Fibroblast of the aortic adventitia (primary cell): ENCODE measurements at places on chromosomes 4 and X.
A peak's percentile ranks its signal among the peaks of the same experiment; 100 is the strongest.

- no peak for DNase-seq
Measured at GRCh38 chr4:11631416-11631815, 202.7 kb upstream of the HS3ST1 start.

GRCh38 chrX:56564921-56565840 is 1.8 kb downstream of the UBQLN2 start:
- DNase-seq: no peak

DNA sequence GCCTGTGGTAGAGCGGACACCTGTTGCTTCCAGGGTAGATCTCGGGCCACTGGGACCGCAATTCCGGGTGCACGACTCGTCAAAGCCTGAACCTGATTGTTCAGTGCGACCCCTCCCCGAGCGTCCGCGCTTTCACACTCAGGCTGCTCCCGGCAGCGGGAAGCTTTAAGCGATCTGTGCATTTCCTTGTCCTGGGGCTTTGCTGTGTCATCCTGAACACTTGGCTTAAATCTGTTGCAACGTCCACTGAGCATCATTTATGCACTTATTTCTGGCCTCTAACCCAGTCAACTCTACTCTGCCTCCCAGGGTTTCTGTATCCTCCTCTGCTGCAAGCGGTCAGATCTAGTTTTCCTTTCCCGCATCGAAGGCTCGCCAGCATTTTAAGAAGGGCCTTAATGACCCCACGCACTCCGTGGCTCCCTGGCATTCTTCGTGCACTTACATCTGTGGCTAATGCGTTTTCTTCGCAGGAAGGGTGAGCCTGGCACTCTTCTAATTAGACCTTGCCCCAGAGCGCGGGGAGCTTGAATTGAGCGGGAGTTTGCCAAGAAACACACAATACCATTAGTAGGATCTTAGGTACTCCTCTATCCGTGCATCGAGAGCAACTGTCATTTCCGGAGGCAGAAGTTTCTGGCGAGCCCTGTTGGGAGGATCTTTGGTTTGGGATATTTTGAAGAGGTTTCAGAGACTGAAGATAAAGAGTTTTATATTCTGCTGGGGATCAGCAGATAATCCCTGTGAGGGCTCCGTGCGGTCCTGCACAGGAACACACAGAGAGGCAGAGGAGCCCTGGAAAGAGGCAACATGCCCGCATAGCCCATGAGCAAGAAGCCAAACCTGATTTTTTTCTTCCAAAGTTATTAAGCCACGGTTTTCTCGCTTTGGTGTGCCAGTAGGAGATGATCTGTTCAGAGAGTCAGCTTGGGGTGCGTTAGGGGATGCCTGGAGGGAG is 654 bp upstream of the DDIT4L start:
- peak; percentile 70 for DNase-seq

DNA sequence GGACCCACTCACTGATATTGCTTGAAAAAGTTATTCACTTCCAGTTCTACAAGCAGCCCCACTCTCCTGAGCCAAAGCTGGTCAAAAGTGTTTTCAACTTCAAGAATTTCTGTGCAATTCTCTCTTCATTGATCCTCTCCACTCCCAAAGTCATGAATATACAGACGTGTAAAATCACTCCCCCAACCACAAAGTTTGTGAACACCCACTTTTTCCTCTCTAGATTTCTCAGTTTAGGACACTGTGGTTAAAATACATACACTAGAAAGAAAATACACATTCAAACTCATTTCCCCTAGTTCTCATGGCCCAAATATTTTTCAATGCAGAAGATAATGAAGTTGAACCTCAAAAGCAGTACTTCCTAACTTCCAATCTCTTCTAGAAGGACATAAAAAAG is 116.3 kb downstream of the MSN start:
- DNase-seq: no peak

DNA sequence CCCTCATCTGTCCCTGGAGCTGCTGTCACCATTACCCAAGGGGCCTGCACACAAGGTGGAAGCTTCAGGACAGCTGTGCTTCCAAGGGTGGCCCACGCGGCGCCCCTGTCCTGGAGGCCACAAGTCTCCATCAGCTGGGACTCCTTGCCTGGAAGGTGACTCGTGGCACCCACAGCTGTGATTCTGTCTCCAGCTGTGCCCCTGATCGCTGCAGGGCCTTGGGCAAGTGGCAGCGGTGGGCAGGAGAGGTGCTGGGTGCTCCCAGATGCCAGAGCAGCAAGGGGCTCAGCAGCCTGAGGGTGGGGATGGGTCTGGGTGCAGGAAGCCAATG is 9.0 kb upstream of the DUSP9 start:
- DNase-seq: no peak

GRCh38 chrX:107628662-107629539 is 591 bp downstream of the PRPS1 start:
- DNase-seq: no peak

DNA sequence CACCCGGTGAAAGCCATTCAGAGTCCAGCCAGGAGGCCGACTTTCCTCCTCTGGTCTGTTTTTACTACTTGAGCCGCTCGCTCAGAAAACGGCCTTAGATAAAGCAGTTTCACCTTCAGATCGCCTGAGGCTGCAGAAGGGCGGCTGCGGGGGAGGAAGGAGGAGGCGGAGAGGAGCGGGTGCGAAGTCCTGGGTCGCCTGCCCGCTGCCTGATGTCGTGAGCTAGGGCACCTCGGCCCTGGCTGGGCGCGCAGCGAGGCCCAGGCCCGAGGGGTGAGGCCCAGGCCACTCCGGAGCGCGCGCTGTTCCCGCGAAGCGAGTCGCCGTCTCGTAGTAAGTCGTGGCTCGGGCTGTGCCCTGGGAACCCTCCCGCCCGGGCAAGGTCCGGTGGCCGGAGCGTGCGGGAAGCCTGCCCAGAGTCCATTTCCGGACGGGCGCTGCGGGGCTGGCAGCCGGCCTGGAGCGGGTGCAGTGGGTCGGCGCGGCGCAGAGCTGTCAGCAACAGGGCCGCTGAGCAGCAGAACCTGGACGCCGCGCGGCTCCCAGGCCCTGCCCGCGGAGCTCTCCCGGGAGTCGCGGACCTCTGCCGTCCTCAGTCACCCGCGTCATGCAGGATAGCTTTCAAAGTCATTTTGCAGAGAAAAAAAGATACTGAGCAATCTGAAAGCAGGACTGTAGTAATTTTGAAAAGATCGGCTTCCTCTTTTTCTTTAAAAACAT is 18.6 kb downstream of the TRIM2 start:
- DNase-seq: peak; percentile 37

DNA sequence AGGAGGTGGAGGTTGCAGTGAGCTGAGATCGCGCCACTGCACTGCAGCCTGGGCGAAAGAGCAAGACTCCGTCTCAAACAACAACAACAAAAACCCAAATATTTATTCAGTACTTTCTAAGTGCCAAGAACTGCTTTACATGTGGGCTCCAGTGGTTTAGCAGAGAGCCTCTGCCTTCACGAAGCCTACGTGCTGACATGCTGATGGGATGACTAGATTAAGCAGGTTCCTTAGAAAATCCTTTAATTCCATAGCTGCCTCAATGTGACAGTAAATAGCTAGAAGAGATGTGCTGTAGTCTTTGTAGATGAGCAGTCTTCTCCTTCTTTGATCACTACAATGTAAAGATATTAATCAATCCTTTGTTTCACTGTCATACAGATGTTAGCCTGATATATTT is 49.6 kb downstream of the TAPT1 start:
- DNase-seq: no peak

GRCh38 chrX:12721042-12721441 is 70.2 kb upstream of the PRPS2 start:
- no peak for DNase-seq

DNA sequence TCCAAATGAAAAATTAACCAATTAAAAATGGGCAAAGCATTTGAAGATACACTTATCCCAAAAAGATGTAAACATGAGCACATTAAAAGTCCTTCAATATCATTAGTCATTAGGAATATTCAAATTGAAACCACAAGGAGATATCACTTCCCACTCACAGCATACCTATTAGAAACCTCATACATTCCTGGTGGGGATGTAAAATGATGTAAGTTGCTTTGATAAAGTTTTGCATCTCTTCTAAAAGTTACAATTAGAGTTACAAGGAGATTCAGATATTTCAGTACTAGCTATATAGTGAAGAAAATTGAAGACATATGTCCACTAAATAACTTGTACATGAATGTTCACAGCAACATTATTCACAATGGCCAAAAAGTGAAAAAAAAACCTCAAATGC is 1109.3 kb upstream of the LCORL start:
- peak; percentile 44 for DNase-seq

- no peak for DNase-seq
Measured at GRCh38 chrX:19789376-19789775, 98.0 kb downstream of the SH3KBP1 start.

DNA sequence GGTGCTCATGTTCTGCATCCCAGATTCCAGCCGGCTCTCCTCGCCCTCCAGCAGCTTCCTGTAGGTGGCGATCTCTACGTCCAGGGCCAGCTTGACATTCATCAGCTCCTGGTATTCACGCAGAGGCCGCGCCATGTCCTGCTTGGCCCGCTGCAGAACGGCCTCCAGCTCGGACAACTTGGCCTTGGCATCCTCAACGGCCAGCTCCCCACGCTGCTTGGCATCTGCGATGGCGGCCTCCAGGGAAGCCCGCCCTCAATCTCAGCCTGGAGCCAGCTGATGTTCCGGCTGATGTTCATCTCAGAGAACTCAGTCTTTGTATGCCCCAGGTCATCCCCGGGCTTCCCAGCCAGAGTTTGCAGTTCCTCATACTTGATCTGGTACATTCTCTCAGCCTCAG is 431.8 kb upstream of the DIPK2B start:
- DNase-seq: no peak

GRCh38 chr4:27594922-27595321 is 734.3 kb downstream of the STIM2 start:
- no peak for DNase-seq

DNA sequence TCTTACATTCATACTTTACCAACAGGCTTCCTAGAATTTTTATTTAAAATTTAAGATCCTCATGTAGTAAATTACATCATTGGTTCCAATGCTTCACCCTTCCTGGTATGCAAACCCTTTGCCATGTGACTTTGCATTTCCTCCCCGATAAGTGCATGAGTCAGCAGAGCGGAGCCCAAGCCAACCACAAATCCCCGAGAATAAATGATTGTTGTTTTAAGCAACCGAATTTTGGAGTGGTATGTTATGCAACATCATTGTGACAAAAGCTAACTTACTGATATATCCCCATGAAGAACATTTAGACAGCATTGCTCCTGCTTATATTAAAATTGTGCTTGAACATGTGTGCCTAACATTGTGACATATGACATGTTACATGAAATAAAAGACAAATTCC is 199.4 kb upstream of the DDX53 start:
- peak; percentile 94 for DNase-seq

- DNase-seq: no peak
Measured at GRCh38 chrX:40521868-40522450, 58.8 kb upstream of the ATP6AP2 start.
